A673 (cell line): ENCODE measurements at places on chromosomes 16 and 17.

GRCh38 chr17:77867308-77867781 lies 91.2 kb upstream of the TNRC6C start:
- no peak for DNase-seq

DNA sequence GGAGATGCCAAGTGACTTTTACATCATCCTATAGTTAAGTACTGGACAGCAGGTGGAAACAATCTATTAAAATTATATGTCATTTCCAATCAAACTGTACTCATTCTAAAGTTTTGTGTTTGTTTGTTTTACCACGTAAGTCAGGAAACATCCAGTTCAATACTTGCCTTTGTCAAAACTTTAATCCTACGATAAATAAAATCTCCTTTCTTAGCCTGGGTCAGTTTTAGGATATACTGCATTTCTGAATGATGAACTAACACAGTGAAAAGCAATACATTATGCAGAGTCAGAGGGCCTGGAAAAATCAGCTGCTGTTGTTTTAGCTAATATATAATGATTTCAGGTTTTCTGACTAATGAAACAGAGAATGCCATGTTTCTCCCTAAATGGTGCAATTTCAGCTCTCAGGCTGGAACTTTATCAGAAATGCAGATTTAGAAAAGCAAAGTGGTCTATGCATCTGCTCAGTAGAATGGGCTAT lies 756.4 kb downstream of the CDH11 start:
- no peak for DNase-seq

DNA sequence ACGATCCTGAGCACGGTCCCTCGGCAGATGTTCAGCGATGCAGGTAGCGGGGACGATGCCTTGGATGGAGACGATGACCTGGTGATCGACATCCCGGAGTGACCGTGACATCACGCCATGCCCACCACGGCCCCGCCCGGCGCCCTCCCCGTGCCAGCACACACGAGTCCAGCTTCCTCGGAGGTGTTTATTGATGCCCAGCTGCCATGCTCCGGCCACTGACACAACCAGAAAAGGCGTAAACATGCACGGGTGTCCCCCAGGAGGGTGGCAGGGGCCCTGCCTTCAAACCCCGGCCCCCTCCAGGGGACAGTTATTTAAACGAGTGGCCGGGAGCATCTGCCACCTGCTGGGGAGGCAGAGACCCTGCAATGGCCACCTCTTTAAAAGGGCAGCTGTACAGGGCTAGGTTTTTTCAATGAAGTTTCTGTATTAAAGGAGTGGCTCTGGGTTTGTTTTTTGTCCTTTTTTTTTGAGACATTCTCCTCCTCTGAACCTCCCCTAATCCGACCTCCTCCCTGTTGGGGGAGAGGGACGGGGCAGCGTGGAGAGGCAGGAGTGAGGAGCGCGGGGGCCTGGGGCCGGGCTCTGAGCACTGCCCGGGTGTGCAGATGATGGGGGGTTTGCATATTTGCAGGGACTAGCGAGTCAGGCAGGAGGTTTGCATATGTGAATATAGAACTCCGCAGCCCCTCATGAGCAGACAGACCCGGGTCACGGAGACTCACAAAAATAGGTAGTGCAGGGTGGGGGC lies 5.3 kb downstream of the DOC2A start:
- DNase-seq = peak; percentile 64

- no peak for DNase-seq
These were observed 147.7 kb upstream of the WSCD1 start for GRCh38 chr17:5922476-5922875.

DNA sequence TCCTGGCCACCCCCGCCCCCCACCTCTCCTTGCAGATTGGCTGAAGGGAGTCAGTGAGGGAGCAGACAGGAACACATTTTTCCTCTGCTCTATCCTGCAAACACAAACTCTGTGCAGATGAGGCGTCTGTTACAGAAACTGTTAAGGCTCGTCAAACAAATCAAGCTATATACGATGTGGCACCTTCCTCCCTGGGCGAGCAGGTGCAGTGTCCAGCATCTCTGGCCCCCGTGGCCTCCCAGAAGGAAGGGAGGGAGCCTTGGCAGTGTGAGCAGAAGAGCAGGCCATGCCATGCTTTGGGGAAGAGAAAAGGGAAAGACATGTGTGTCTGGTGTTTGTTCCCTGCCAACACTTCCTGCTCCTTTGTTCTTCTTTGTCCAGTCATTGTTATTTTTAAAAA lies 267.8 kb downstream of the UTP18 start:
- DNase-seq = no peak

DNA sequence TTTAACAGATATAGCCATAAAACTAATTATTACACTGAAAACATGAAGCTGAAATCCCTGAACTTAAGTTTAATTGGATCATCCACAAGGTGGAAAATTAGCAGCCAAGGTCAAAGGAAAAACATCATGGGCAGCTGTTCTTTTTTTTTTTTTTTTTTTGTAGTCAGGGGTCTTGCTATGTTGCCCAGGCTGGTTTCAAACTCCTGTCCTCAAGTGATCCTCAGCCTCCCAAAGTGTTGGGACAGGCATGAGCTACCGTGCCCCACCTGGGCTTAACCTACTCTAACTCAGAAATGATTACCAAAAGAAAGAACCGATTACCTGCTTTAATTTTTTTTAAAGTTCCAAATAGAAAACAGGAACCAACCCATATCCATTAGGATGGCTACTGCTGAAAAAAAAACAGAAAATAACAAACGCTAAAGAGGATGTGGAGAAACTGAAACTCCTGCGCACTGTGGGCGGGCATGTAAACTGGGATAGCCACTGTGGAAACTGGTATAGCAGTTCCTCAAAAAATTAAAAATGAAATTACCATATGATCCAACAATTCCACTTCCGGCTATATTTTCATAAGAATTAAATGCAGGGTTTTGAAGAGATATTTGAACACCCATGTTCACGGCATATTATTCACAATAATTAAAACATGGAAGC lies 8.6 kb downstream of the CMC2 start:
- DNase-seq = no peak

DNA sequence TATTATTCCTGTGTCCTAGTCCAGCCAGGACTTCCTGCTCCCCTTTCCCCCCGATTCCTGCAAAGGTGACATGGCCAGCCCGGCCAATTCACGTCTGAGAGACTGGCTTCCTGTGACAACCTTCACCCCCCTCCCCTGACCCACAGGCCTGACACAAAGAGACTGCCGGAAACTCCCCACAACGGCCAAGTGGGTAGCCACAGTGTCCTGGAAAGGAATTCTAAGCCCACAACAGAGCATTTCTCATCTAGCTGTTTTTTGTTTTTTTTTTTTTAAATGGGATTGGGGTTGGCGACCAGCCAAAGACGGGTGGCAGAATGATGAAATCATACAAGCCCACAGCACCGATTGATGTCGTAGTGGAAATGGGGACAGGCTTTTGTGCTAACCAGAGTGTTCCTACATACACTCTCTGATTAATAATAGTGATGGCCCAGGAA lies 2.8 kb upstream of the XAF1 start:
- DNase-seq = peak; percentile 45

GRCh38 chr16:84724606-84725309 lies 25.0 kb downstream of the USP10 start:
- peak; percentile 81 for DNase-seq

GRCh38 chr16:85428168-85428898 lies 184.8 kb upstream of the GSE1 start:
- peak; percentile 50 for DNase-seq

DNA sequence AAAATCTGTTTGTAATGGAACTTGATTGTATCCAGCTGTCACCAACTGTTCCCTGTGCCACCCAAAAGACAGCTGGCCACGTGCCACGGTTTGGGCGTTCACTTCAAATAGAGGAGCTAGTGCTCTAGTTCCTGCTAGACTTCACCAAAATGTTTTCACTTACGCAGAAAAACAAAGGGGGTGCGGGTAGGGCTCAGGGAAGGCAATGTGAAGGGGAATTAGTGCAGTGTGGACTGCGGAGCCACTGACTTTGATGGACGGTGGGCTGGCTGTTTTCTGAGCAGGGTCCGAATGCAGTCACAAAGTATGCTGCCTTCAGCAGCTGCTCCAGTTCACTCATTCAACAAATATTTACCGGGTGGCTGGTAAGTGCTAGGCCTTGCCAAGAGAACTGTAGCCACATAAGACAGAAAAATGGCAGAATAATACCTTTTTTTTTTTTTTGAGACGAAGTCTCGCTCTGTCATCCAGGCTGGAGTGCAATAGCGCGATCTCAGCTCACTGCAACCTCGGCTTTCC lies 7.6 kb upstream of the CYTH1 start:
- DNase-seq = no peak

DNA sequence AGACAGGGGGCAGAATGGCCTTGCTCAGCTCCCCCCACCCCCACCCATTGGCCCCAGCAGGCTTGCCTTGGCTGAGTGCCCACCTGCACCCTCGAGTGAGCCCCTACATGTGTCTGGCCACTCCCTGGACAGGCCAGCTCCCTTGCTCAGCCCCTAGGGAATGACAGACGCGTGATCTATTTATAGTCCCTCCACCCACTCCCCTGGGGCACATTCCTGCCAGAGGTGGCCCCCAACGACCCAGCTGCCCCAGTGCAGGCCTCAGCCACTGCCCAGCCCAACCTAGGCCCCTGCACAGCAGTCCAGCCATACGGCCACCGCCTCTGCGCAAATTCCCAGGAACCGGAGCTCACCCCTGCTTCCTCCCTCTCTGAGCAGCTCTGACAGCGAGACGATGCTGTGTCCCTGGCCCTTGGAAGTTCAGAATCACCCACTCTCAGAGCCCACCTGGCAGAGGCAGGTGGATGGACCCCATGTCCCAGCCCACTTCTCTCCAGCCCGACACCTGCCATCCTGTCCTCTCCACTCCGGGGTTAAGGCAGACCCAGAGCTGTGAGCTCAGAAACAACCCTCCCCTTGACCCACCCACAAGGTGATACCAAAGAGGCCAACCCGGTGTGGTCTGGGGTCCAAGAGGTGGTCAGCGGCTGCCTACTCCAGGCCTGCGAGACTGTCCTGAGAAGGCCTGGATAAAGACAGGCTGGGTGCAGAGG lies 11.5 kb upstream of the P2RX1 start:
- DNase-seq = no peak

GRCh38 chr16:70754371-70754770 lies 46.6 kb downstream of the VAC14 start:
- DNase-seq = no peak

GRCh38 chr17:75552425-75553294 lies 27.2 kb downstream of the LLGL2 start:
- DNase-seq = no peak

GRCh38 chr16:11231367-11231970 lies 24.5 kb downstream of the SOCS1 start:
- no peak for DNase-seq

GRCh38 chr16:4744555-4745273 lies 10.4 kb downstream of the DNAAF8 start:
- no peak for DNase-seq

- DNase-seq = no peak
These were observed 32.1 kb downstream of the ZFHX3 start for GRCh38 chr16:73015612-73016487.

DNA sequence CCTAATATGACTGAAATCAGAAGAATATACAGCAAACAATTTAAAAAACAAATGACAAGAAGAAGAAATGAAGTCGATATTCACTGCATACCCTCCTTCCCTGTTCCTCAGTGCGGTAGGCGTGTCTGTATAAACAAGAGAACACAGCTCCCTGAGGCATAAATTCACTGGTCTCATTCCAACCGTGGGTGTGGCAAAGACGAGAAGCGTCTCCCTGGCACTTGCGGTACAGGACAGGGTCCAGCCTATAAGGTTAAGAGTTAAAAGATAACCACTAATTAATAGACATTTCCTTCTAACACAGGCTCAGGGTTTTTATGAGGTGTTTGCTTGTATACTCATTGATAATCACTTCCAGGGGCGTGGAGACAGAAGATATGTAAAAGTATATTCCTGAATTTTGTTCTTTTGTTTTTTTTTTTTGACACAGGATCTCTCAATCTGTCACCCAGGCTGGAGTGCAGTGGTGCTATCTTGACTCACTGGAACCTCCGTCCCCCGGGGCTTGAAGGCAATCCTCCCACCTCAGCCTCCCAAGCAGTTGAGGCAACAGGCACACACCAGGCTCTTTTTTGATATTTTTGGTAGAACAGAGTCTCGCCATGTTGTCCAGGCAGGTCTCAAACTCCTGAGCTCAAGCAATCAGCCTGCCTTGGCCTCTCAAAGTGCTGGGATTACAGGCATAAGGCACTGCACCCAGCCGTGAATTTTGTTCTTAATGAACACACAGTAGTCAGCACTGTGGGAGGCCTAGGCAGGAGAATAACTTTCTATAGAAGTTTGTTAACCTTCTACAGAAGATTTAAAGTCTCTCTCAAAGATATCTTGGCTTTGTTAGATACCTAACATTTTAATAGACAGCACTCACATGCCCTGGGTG lies 59.1 kb upstream of the CLEC18B start:
- DNase-seq = peak; percentile 82

DNA sequence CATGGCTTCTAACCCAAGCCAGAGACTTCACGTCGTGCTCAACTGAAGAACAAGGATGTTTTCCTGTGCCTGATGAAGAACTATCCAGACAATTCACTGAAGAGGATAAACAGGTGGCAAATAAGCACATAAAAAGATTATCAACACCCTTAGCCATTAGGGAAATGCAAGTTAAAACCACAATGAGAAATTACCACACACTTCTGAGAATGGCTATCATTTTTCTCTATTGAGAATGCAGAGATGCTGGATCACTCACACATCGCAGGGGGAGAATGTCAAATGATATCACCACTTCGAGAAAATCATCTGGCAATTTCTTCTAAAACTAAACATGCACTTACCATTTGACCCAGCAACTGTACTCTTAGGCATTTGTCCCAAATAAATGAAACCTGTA lies 162.8 kb downstream of the IRX3 start:
- DNase-seq = no peak

- no peak for DNase-seq
These were observed 112.1 kb upstream of the CNTNAP4 start for GRCh38 chr16:76164970-76165558.

- DNase-seq = no peak
These were observed 75.3 kb upstream of the MED13 start for GRCh38 chr17:62140376-62140775.

- DNase-seq = no peak
These were observed 55.5 kb upstream of the IL34 start for GRCh38 chr16:70590722-70591415.

DNA sequence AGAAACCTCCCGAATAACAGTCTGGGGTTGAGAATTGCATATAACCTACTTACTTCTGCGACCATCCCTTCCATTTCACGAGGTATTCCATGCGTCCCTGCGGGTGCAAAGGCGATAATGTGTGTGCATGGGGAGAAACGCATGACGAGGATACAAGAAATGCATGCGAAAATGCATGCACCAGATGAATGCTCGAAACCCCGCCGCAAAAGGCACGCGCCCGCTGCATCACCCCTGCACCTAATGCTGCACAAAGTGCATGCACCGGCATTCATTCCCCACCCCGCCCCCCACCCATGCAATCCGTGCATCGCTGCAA lies 474 bp downstream of the CBX8 start:
- DNase-seq = no peak
